ENCODE measurements at places on chromosomes 12 and 14. TPM values are rescaled to one million over a fixed set of nuclear protein-coding genes. Genes with fewer than 3 reads are reported as not detected.

GPX2 gene
- total RNA-seq = 151 TPM

KRT2 gene
- total RNA-seq = 2.5 TPM

PLEKHD1 gene
- total RNA-seq = not detected

MIPOL1 gene
- 8.9 TPM for total RNA-seq

PRB3 gene
- not detected for total RNA-seq

RNF212B gene
- not detected for total RNA-seq

All from Peyer's patch (tissue), 4 donors.